ENCODE measurements at places on chromosomes 3 and 15.

- no peak for DNase-seq
Observed at GRCh38 chr15:88487178-88487795, 19.8 kb downstream of the MRPS11 start.

DNA sequence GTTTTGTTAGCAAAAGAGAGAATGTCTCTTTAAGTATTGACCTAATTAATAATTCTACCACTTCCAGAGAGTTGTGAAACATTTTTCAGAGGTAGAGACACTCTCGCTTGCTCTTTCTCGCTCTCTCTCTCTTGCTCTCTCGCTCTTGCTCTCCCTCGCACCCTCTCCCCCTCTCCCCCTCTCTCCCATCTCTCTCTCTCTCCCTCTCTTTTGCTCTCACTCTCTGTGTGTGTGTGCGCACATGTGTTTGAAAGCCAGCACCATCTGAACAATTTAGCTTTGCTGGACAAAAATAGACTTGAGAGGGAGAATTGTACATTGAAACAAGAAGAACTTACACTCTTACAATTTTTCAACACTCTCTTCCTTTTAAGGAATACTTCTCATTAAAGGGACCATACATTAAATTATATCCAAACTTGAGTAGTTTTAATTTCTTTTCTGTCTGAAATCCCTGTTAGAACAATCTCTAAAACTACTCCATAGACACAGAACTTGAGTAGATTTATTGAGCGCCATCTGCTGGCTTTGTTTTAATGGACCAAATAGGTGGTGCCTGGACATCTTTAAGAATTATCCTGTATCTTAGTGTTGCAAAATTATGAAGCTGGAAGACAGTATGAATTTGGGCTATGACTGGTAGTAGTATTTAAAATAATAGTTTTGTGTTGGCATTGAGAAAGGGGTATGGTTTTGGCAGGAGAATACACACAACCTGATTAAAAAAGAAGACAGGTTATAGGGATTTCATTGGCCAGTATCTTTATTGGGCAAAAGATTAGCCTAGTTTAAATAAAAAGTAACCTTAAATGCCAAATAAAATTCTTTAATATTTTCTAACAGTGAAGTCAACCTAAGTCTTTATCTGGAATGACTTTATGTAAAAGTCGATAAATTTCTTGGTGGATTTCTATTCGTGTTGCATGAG is 124.6 kb downstream of the AKAP13 start:
- DNase-seq, result peak; percentile 39

GRCh38 chr3:183875411-183875810 is 9.3 kb downstream of the PARL start:
- peak; percentile 60 for DNase-seq

DNA sequence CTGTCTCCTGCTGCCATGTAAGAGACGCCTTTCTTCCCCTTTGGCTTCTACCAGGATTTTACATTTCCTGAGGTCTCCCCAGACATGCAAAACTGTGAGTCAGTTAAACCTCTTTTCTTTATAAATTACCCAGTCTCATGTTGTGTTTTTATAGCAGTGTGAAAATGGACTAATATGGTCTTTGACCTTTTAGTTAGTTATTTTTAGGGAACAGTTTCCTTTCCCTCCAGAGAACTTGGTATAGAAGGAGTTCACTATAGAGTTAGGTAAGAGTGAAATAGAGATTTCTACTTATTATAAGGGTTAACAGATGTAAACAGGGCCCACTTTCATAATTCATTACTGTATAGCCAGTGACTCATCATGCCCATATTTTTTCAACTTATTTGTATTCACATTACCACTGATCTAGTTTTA is 170.9 kb downstream of the UNC13C start:
- no peak for DNase-seq

- no peak for DNase-seq
Observed at GRCh38 chr3:66400411-66401156, 100.2 kb downstream of the LRIG1 start.

DNA sequence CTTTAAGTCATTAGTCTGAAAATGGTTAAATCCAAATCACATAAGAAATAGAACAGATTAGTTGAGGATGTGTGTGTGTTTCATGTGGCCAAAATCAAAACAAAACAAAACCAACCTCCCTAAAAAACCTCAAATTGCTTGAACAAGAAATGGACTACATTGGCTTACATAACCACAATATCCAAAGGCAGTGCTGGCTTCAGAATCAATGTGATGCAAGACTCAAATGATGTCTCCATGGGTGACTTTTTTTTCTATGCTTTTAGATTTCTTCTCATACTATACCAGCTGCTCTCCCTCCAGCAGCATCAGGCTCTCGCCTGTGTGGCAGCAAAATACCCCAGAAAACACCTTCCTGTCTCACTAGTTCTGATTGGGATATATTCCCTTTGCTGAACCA is 36.0 kb upstream of the CMTM8 start:
- no peak for DNase-seq

- peak; percentile 92 for DNase-seq
Observed at GRCh38 chr3:3817865-3818264, 18.6 kb downstream of the LRRN1 start.

DNA sequence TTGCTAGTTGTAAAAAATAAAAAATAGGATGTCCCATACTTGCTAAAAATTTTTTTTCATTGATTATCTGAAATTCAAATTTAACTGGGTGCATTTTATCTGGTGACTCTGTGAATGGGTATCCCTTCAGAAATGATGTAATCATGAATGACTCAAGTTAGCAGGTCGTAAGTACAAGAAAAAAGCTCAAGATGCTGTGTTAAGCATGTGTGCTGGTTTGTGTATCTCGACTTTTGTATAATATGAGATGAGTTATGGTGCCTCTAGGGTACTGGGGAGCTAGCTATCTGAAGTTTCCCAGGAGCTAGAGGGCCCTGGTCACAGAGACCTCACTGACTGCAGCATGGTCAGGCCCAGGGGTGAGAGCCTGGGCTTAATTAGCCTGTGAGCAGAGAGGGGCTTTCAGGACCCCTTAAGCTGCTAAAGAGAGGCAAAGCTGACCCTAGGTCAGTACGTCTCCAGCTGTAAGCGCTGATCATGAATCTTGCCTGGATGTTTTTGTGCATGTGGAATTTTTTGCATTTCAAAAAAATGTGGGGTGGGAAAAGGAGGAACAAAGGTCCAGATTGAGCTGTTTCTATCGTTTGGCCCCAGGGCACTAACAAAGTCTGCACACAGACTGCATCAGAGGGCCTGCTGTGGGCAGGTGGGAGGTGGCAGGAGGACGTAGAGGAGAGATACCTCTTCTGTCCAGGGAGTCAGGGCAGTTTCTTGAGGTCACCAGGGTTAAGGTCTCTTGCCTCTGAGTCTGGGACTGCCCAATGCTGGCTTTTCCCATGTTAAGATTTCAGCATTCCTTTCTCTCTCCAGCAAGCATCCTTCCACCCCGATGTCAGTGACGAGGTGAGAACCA is 233.2 kb upstream of the TPM1 start:
- DNase-seq, result no peak

- no peak for DNase-seq
Observed at GRCh38 chr15:84099181-84099580, 136.4 kb upstream of the GOLGA6L4 start.

DNA sequence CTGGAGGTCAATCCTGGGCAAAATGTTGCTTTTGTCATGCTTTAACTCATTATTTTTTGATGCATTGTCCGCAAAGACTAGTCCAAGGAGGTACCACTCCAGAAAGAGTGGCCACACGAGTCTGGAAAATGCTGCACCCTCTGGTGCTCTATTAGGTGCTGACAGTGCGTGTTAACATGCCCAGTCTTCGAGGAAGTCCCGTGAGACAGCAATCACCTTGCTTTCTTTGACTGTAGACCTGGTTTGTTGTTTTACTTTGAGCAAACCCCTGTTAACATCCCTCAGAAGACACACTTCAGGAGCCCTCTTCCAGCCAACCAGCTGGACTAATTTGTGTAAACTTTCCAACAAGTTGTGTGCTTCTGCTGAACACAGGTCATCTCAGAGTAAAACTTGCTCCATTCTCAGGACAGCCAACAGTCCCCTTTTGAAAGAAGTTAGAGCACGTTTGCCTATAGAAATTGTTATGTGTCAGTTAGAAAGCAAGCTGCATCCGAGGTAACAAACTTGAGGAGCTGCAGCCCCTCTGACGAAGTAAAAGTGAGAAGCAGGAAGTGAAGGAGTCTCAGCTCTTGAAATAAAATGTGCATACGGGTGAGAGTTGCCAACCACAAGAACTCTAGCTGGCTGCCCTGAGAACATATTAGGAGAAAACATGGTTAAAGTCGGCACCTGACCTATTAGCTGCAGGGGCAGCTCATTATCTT is 205.0 kb downstream of the LPP start:
- DNase-seq, result peak; percentile 16

GRCh38 chr15:70156671-70157271 is 59.1 kb upstream of the TLE3 start:
- no peak for DNase-seq

DNA sequence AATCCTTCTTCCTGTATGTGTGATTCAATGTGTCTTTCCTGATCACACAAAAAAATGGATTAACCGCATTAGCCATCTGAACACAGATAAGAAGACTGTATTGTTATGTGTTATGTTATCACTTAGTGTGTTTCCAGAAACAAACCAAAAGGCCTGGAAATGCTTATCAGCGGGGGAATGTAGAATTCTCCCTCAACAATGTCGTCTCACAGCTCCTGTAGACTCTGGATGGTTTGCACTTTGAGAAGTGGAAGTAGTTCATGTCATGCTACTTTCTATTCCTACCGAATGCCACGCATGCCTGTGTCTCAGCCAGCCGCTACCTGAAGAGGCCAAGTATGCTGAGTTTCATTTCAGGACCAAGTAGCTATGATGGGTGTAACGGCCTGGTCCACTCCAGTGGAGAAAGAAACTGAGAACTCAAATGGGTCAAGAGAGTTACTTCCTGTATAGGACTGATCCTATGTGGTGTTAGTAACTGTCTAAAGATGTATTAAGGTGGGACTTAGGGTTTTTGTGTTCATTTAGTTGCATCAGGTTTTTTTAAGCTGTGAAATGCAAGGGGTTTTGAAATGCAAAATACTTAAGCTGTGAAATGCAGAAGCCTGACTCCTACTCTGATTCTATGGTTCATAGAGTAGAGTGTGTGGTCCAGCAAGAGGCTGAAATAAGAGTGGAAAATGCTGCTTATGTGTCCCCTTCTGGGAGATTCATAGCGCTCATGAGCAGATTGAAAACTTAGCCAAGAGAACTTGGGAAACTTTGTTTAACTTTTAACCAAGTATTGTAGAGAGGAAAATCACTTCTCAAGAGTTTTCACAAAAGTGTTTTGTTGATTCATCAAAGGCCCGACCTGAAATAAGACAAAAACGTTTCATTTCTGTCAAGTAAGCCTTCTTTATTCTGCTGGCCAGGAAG is 118.5 kb upstream of the LMOD3 start:
- DNase-seq, result no peak

GRCh38 chr3:14946739-14947099 is 664 bp upstream of the NR2C2 start:
- DNase-seq, result peak; percentile 16

GRCh38 chr15:99729920-99730319 is 3.3 kb downstream of the LYSMD4 start:
- no peak for DNase-seq

DNA sequence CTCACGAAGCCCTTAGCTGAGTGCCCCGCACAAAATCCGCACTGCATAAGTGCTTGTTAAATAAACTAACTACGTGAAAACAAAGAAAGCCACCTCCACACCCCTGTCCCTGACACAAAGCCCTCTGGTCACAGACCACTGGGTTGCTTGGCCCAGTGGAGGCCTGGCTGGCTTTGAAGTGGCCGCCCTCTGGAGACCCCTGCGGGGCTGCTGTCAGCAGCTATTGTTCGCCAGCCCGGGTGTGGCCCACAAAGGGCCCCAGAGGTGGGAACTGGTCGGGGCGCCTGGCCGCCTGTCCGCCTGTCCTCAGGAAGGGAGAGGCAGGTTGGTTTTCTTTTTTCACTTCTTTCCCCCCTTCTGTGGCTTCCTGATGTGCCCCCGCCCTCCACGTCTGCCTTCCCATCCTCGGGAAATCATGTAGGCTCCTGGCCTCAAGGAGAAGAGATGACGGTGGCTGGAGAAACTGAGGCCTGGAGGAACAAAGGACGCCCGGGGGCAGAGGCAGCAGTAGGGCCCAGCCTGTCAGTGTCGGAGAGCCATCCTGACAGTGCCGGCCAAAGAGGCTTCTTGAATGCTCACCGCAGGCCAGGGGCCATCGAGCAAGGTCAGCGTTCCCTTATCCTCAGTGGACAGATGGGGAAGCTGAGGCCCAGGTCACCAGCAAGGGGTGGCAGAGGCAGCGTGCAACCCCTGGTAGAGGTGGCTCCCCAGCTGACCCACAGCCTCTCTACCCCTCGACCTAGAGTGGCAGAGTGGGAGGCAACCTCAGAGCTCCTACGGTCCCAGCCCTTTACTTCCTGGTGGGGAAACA is 61.1 kb downstream of the SLC6A6 start:
- DNase-seq, result no peak

DNA sequence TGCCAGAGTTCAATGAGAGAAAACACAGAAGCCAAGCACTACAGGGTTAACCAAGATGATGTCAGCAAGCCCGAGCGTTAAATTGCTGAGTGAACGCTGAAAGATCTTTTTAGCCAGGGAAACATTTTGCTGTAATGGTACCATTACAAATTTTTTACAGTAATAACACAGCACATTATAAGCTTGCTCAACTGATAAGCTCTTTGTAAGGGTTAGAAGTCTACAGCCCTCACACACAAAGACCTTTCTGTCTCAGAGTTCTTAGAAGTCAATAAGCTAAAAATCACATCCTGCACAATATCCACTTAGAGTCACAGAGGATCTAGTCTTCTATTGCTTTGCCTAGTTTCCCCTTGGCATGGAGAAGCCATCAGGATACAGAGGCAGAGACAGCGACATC is 29.9 kb downstream of the CHSY1 start:
- DNase-seq, result no peak

- no peak for DNase-seq
Observed at GRCh38 chr3:55721716-55722484, 234.8 kb upstream of the WNT5A start.

GRCh38 chr15:92184679-92185230 is 208.9 kb upstream of the ST8SIA2 start:
- DNase-seq, result no peak

GRCh38 chr3:77464111-77464688 is 424.3 kb downstream of the ROBO2 start:
- DNase-seq, result no peak

GRCh38 chr3:149752051-149752787 is at the start of gene COMMD2:
COMMD2 (minus strand) TSS chr3:149752489; CDS start chr3:149752444, 45 bp downstream.
- DNase-seq, result peak; percentile 84

DNA sequence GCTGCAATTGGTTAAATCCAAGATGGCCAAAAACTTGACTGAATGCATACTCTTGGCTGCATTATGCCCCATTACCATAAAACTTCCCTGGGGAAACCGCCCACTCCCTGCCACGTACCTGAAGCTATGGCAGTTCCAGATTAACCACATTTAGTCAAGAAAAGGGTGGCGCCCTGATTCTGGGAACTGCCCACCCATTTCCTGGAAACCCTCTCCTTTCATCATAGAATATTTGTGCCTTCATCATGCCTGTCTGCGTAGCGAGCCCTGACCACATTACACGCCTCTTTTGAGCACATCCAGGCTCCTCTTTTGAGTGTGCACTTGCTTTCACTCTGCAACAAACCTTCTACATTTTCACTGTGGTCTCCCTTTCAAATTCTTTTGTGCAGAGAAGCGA is 5.2 kb downstream of the LINS1 start:
- no peak for DNase-seq
